ENCODE measurements at places on chromosomes 11 and 22. TPM values are rescaled to one million over a fixed set of nuclear protein-coding genes. Genes with fewer than 3 reads are reported as not detected.

GRCh38 chr22:19523240-19524169, 705 bp downstream of the CLDN5 start:
- DNase-seq = no peak

DNA sequence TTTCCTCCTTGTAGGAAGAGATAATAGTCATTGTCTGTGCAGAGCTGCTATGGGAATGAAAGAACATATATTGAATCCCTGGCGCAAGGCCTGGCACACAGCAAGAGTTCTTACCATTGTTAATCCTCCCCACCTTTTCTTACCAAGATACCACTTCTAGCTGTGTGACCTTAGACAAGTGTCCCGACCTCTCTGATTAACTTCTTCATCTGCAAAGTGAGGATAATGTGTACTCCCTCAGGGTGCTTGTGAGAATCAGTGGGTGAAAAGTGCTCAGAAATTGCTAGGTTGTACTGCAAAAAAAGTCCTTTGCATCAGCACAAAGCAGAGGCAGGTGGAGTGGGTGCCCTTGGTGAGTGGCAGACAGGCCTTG, 3.7 kb upstream of the CST6 start:
- no peak for DNase-seq

DNA sequence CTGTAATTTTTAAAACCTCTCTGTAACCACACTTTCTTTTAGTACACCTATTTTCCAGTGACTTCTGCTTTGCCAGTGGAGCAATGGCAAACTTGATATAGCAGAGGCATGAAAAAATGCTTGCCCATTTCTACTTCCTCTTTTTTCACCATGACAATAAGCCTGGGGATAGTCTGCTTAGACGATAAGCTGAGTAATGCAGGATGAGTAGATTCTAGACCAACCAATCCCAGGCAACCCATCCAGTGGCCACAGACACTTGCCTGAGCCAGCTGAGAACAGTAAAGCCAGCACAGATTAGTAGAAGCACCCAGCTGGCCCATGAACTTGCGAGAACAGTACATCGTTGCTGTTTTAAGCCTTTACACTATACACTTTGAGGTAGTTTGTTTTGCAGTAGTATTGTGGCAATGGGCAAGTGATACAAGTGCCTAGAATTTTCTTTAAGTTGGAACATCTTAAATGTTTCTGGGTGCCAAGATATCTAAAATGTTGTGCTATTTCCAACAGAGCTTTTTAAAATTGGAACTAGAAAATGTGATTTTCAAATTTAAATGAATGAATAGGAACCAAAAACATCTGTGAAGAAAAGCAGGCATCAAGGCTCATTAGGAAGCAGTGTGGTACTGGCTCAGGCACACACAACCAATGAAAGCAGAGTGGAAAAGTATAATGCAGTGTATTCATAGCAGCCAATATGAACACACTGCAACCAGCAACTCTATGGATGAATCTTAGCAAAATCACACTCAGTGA, 37.7 kb downstream of the DDI1 start:
- DNase-seq = no peak

UBQLN3 gene
- not detected for total RNA-seq
